ENCODE measurements at places on chromosomes 2 and 18. TPM values are rescaled to one million over a fixed set of nuclear protein-coding genes. Genes with fewer than 3 reads are reported as not detected.

Gene GTF2A1L
- total RNA-seq = 13.8 TPM

Gene RND3
- total RNA-seq = 11.2 TPM

Gene SKA1
- 1.0 TPM for total RNA-seq

Gene ALLC
- total RNA-seq = not detected

Gene USP40
- total RNA-seq = 36.2 TPM

Gene AGFG1
- total RNA-seq = 60.4 TPM

Gene CROCC2
- total RNA-seq = 6.1 TPM

Gene RAD51AP2
- total RNA-seq = 0.05 TPM

Gene SPP2
- not detected for total RNA-seq

Gene RAB17
- 4.9 TPM for total RNA-seq

Gene ALS2
- total RNA-seq = 18.5 TPM

Gene NUP35
- 19.7 TPM for total RNA-seq

Gene PROKR1
- not detected for total RNA-seq
